ENCODE measurements at places on chromosomes 2 and 18.
A peak's percentile ranks its signal among the peaks of the same experiment; 100 is the strongest.

DNA sequence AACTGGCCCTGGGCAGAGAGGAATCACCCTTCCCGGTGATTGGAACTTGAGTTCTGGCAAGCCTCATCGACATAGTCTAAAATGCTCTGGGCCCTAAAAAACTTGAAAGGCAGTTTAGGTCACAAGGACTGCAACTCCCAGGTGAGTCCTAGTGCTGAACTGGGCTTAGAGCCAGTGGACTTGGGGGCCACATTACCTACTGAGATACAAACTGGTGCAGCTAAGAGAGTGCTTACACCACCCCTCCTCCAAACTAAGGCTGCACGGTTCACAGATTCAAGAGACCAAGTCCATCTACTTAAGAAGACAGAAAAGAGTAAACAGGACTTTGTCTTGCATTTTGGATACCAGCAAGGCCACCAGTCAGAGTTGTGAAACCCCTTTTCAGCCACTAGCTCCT is 25.3 kb downstream of the ZNF519 start:
- DNase-seq: no peak
- no peak overlapping the region for H3K4me3 ChIP-seq
- H3K27ac ChIP-seq: no peak overlapping the region
- H3K27me3 ChIP-seq: no peaks in the 10 kb centered on the region
- H3K4me1 ChIP-seq: no peaks in the 10 kb centered on the region

GRCh38 chr2:21317131-21317530 is 193.4 kb downstream of the TDRD15 start:
- peak; percentile 69 for DNase-seq
- no peaks in the 10 kb centered on the region for H3K4me1 ChIP-seq
- no peaks in the 10 kb centered on the region for H3K27me3 ChIP-seq
- H3K4me3 ChIP-seq: no peak overlapping the region
- no peaks in the 10 kb centered on the region for H3K36me3 ChIP-seq
- H3K27ac ChIP-seq: no peak overlapping the region

- DNase-seq: no peak
- no peaks in the 10 kb centered on the region for H3K27me3 ChIP-seq
- no peak overlapping the region for H3K27ac ChIP-seq
- no peak overlapping the region for H3K4me3 ChIP-seq
- H3K4me1 ChIP-seq: peaks cover 16% of the 10 kb centered on the region
Measured at GRCh38 chr2:129761569-129762021, 217.9 kb upstream of the RAB6C start.

GRCh38 chr2:21055451-21055850 is 11.6 kb upstream of the APOB start:
- H3K4me1 ChIP-seq: no peaks in the 10 kb centered on the region
- no peaks in the 10 kb centered on the region for H3K27me3 ChIP-seq
- H3K4me3 ChIP-seq: no peak overlapping the region
- H3K27ac ChIP-seq: no peak overlapping the region
- H3K36me3 ChIP-seq: no peaks in the 10 kb centered on the region

DNA sequence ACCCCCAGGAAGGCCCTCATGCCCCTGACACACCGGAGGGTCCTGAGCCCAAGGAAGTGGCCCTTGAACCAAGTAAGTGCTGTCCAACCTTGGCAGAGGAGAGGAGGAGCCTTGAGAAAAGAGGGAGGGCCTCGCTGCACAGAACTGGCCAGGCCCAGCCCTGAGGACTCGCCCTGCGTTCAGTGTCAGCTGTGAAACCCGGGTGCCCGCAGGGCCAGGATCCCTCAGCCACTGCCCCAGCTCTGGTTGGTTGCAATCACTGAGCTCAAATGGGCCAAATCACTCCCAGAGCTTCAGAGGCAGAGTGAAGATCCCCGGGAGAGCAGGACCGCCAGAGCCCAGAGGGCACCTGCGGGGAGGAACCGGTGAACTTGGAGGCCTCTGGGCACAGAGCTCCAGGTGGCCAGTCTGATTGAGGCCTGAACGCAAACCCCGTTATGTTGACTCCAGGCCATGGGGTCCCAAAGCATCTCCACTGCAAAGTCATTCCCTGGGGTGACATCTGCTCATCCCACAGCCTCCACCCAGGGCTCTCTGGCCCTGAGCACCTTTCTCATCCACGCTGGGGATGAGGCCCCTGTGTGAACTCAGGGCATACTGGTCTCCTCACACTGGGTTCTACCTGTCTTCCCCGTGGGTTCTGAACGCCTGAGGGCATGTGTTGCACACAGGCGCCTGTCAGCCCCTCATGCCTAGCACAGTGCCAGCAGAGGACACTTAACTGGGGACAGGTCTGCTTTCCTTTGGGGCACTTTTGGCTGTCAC is 11.9 kb downstream of the GBX2 start:
- H3K36me3 ChIP-seq: no peaks in the 10 kb centered on the region
- H3K27ac ChIP-seq: no peak overlapping the region
- H3K4me3 ChIP-seq: no peak overlapping the region
- peaks cover 24% of the 10 kb centered on the region for H3K4me1 ChIP-seq

- no peaks in the 10 kb centered on the region for H3K27me3 ChIP-seq
- no peak overlapping the region for H3K4me3 ChIP-seq
Measured at GRCh38 chr2:3492951-3493614, 26.2 kb downstream of the ADI1 start.

Measured in H1 (cell line).